HT-29 (cell line): ENCODE measurements at places on chromosomes 11 and 22.

- no peak for DNase-seq
Observed at GRCh38 chr11:128188346-128189004, 398.9 kb downstream of the ETS1 start.

- no peak for DNase-seq
Observed at GRCh38 chr11:39569789-39570188, 1889.7 kb downstream of the LRRC4C start.

- peak; percentile 44 for DNase-seq
Observed at GRCh38 chr22:41833369-41834004, 582 bp downstream of the SREBF2 start.

GRCh38 chr22:43088984-43089717, at the start of gene TTLL1:
TSS of gene TTLL1 (minus strand) at chr22:43089391. CDS start at chr22:43075586, 13,805 bp downstream.
- peak; percentile 79 for DNase-seq

DNA sequence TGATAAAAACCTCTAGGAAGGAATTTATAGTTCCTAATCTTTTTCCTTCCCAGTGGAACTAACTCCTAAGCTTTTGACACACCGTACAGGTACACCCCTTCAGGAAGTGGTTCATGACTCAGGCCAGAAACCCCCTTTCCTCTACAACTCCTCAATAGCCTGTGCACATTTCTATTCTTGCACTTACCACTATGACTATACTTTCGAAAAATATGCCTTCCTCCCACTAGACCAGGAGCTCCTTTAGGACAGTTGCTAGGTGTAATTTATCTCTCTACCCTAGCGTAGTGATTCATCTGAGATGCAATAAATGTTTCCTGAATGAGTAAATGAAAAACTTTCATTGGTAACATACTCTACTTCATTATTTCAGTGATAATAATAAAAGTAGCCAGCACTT, 14.5 kb downstream of the MAP6 start:
- no peak for DNase-seq

DNA sequence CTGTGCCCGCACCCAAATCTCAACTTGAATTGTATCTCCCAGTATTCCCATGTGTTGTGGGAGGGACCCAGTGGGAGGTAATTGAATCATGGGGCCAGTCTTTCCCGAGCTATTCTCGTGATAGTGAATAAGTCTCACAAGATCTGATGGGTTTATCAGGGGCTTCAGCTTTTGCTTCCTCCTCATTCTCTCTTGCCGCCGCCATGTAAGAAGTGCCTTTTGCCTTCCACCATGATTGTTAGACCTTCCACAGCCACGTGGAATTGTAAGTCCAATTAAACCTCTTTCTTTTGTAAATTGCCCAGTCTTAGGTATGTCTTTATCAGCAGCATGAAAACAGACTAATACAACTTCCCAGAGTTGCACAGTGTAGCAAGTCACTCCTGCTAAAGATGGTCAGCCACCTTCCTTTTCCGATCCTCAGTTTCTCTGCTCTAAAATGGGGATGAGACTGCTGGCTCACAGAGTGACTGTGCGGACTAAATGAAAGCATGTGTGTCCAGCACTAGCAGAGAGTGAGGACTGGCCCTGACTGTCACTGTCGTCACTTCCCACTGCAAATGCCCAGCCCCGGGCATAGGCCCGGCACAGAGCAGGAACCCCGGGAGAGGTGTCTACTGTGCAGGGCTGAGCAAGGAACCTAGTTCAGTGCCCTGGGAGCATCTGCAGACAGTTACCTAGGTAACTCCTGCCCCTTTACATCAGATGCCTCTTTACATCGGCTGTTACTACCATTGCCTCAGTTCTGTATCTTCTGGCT, 9.5 kb downstream of the TSKU start:
- no peak for DNase-seq

- DNase-seq = no peak
Observed at GRCh38 chr11:109073032-109073822, 348.8 kb upstream of the C11orf87 start.

GRCh38 chr11:64334764-64335735, 5.0 kb upstream of the CCDC88B start:
- DNase-seq = peak; percentile 71

GRCh38 chr11:2661173-2662023, 38.4 kb downstream of the KCNQ1OT1 start:
- DNase-seq = no peak

DNA sequence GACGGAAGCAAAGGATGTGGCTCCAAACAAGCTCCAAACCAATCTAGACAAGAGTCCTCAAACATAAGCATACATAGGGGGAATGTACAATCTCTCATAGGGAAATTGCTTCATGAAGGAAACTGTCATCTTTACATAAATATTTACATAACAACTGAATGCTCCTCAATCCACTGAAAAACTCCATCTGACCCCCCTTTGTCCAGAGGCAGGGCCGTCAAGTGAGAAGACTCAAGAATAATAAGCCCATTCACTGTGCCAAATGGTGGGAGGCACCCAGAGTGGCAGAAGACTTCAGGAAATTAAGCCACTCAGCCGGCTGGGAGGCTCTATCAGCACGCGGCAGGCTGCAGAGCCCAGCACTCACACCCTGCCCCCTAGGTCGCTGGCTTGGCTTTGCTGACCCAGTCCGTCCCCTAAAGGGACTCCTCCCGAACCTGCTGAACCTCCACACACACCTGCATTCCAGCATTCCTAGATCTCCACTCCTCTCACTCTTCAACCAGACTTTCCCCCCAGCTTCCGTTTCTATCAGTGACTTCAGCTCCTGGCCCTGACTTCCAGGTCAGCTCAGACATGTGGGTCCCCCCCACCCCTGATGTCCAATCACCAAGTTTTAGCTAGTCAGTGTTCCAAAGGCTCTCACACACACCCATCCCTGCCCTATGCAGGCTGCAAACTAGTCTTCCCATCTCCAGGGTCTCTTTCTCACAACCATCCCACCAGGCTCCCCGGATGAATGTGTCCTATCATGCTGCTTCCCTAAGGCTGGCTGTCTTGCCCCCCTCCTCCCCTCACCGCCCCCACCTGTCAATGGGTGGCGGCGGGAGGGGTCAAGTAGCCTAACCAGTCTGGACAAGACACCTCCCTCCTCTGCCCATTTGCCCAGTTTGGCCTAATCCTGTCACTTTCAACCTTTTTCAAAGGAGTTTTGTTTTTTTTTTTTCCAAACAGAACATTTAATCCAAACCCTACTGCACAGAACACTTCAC, 11.3 kb downstream of the VPS37C start:
- DNase-seq = peak; percentile 60

DNA sequence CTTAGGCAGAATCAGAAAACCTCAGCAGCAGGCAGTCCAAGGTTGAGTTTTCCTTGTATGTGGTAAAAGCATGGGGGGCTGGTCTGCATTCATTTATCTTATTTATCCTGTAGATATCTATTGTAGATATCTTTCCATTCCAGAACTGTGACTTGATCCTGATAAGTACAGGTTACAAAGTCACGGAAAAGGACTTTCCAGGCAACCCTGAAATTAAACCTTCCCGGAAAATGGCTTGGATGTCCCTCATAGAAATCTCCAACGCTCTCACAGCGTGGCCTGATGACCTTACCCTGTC, 48.8 kb upstream of the MYO18B start:
- DNase-seq = no peak

GRCh38 chr11:102921587-102922220, 33.8 kb downstream of the MMP13 start:
- no peak for DNase-seq

- DNase-seq = no peak
Observed at GRCh38 chr22:24512043-24512442, 16.9 kb downstream of the UPB1 start.
